NCI-H1105 treated with DMSO at 0.1 percent for 48 hours (cell line): ENCODE measurements at places on chromosomes 11 and 22.

DNA sequence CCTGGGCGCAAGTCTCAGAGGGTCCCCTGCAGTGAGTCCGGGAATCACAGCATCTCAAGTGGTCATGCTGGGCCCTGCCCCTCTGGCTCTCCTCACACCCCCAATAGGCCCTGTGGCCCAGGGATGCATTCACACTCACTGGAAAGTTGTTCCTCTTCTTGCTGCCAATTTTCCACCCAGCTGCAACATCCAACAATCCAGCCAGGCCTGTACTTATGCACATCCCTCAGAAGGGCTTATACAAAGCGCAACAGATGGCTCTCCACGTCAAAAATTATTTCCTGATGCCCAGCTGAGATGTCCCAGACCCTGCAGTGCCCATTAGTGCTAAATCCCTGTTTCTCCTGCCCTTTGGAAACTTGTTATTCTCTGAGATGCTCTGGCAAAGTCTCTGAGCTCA is 407.8 kb upstream of the NARS2 start:
- DNase-seq: no peak

- DNase-seq: no peak
Observed at GRCh38 chr11:114501901-114502300, 57.8 kb downstream of the NXPE1 start.

GRCh38 chr11:203945-204586 is 3.1 kb downstream of the BET1L start:
- no peak for DNase-seq

DNA sequence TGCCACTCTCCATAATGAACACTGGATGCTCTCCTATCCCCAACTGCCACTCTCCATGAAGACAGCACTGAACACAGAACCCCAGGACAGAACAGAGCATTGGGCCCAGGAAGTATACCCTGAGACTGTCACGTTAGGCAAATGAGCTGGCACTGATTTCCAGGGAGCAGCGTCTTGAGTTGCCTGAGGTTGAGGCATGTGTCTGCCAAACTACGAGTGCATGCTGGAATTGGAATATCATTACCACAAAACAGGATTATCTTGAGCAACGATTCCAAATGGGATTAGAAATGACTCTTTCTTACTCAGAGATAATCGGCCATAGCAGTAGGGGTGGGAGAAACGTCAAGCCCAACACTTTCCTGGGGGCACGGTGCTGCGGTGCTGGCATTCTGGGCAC is 39.9 kb downstream of the CLPB start:
- no peak for DNase-seq
